ENCODE measurements at places on chromosomes 4 and X. TPM values are rescaled to one million over a fixed set of nuclear protein-coding genes. Genes with fewer than 3 reads are reported as not detected.
A peak's percentile ranks its signal among the peaks of the same experiment; 100 is the strongest.

DNA sequence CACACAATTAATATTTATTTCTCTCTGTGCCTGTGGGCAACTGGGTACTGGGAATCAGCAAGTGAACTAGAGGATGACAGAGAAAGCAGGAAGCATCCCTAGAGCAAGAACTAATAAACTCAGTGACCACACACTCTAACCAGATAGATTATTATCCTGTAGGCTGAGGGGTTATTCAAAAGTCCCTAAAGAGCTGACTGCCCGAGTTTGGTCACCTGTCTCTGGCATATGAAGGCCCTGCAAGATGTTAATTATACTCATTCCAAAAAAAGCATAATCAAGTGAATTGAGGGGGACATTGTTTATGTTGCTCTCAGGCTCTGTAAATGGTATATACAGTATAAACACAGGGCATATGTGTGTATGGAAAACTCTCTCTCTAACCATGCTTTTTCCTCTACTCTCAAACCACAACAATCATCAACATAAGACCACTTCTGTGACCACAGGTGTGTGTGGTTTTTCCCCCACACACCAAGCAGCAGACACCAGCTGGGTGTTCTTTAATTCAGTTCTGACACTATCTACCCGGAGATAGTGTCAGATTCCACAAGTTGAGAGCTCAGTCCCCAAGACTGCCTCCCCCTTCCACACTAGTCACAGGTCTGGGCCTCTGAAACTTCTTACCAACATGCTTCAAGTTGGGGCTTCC, 6.2 kb upstream of the HPSE start:
- peak; percentile 54 for DNase-seq
- H3K4me1 ChIP-seq, result peaks cover 16% of the 10 kb centered on the region
- peaks cover 23% of the 10 kb centered on the region for H3K27me3 ChIP-seq
- H3K4me3 ChIP-seq, result peak overlapping the region; percentile 31
- peak overlapping the region; percentile 21 for H3K27ac ChIP-seq

GRCh38 chr4:174490451-174490961, 31.8 kb downstream of the HPGD start:
- no peak for DNase-seq
- H3K36me3 ChIP-seq, result peaks cover 4% of the 10 kb centered on the region
- no peaks in the 10 kb centered on the region for H3K27me3 ChIP-seq
- H3K27ac ChIP-seq, result no peak overlapping the region

- H3K27ac ChIP-seq, result no peak overlapping the region
- H3K27me3 ChIP-seq, result no peaks in the 10 kb centered on the region
Measured at GRCh38 chrX:148535639-148536038, 35.2 kb downstream of the AFF2 start.

MAGEB1 gene
- total RNA-seq, result not detected

ARHGAP6 gene
- total RNA-seq, result not detected

PROM1 gene
- total RNA-seq, result not detected

SPANXN3 gene
- not detected for total RNA-seq

- no peaks in the 10 kb centered on the region for H3K36me3 ChIP-seq
- no peaks in the 10 kb centered on the region for H3K4me1 ChIP-seq
- H3K27ac ChIP-seq, result no peak overlapping the region
- H3K27me3 ChIP-seq, result no peaks in the 10 kb centered on the region
- no peak overlapping the region for H3K4me3 ChIP-seq
- DNase-seq, result no peak
Measured at GRCh38 chrX:120726294-120726693, 96.4 kb upstream of the C1GALT1C1 start.

GRCh38 chrX:53379747-53380146, 42.7 kb downstream of the SMC1A start:
- H3K4me1 ChIP-seq, result no peaks in the 10 kb centered on the region
- H3K27ac ChIP-seq, result no peak overlapping the region
- no peak for DNase-seq
- H3K36me3 ChIP-seq, result peaks cover 60% of the 10 kb centered on the region
- no peak overlapping the region for H3K4me3 ChIP-seq

DNA sequence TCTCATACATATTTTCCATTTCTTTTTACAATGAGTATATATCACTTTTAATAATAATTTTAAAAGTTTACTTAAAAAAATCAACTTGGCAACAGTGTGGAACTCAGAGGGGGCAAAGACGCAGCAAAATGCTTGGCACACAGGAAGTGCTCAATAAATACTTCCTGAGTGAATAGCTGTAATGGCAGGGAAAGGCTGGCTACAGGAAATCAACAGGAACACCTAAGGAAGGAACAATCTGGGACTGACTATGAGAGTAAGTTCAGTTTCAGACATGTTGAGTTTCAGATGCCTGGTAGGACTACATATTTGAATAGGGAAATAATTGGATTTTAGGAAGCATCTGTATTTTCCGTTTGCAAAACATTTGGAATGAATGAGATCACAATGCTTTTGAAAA, 137.6 kb downstream of the SCLT1 start:
- H3K36me3 ChIP-seq, result peaks cover 41% of the 10 kb centered on the region
- no peak overlapping the region for H3K27ac ChIP-seq
- H3K4me3 ChIP-seq, result no peak overlapping the region
- no peak for DNase-seq
- no peaks in the 10 kb centered on the region for H3K4me1 ChIP-seq

DNA sequence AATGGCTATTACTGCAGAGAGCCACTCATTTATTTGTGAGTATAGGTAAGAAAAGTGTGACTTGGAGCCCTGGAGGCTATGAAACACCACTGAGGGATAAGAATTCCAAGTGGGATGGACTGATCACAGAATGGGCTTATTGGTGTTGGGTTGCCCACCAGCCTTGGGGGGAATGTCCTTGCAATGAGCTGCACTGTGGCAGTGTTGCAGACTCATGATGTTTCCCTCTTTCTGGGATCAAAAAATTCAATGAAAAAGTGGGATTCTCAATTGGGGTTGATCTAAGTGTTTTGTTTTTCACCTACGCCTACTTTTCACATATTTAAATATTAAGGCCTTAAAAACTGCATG, 1024.5 kb upstream of the PCDH10 start:
- no peak overlapping the region for H3K27ac ChIP-seq
- H3K36me3 ChIP-seq, result no peaks in the 10 kb centered on the region
- DNase-seq, result no peak
- no peak overlapping the region for H3K4me3 ChIP-seq
- no peaks in the 10 kb centered on the region for H3K27me3 ChIP-seq
- no peaks in the 10 kb centered on the region for H3K4me1 ChIP-seq

DNA sequence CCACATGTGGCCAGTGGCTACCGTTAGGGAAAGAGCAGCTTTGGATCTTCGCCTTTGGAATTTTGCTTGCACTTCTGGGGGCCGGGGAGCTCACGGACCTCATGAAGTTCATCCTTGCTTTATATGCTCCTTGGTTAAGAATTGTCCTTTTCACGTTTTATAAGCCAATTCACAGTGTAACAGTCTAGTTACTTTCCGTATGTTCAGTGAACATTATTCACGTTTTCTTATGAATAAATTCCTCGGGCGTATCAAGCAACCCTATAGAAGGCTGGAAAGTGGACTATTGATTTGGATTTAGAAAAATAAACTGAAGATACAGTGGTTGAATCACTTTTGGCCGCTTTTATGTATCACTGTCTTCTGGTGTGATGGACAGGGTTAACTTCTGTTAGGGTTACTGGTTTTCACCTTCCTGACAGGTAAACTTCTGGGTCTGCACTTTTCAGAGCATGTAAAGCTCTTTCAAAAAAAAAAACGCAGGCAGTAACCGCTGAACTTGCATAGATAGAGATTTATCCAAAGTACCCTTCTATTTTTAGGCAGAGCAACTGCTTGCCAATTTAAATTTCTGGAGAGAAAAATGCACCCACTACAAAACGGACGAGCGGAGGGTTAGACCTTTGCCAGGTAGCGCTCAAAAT, 569 bp upstream of the PDLIM5 start:
- H3K27me3 ChIP-seq, result peaks cover 25% of the 10 kb centered on the region
- DNase-seq, result no peak
- H3K4me3 ChIP-seq, result peak overlapping the region; percentile 75
- no peak overlapping the region for H3K27ac ChIP-seq

DNA sequence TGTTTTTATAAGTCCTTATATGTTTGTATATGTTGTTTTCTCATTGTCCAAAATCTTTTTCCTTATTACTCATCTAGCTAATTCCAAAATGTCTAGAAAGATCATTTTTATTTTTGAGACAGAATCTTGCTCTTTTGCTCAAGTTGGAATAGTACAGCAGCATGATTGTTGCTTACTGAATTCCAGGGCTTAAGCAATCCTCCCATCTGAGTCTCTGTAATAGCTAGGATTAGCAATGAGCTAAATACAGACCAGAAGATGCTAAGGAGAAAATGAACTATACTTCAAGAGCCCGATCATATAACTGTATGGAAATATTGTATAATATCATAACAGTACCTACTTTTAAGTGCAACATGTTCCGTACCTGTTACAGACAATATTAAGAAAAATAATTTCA, 1027.0 kb downstream of the STIM2 start:
- no peaks in the 10 kb centered on the region for H3K27me3 ChIP-seq
- DNase-seq, result no peak
- H3K27ac ChIP-seq, result no peak overlapping the region
- H3K4me1 ChIP-seq, result no peaks in the 10 kb centered on the region

- H3K27ac ChIP-seq, result no peak overlapping the region
- peaks cover 4% of the 10 kb centered on the region for H3K4me1 ChIP-seq
- DNase-seq, result no peak
- peaks cover 58% of the 10 kb centered on the region for H3K27me3 ChIP-seq
- H3K36me3 ChIP-seq, result peaks cover 2% of the 10 kb centered on the region
- H3K4me3 ChIP-seq, result no peak overlapping the region
Measured at GRCh38 chr4:173502282-173502681, 27.7 kb downstream of the HAND2 start.

GRCh38 chrX:129000018-129000417, 523.3 kb downstream of the SMARCA1 start:
- no peaks in the 10 kb centered on the region for H3K4me1 ChIP-seq
- no peaks in the 10 kb centered on the region for H3K36me3 ChIP-seq
- no peak overlapping the region for H3K27ac ChIP-seq
- H3K4me3 ChIP-seq, result no peak overlapping the region
- no peaks in the 10 kb centered on the region for H3K27me3 ChIP-seq
- DNase-seq, result no peak

- H3K4me1 ChIP-seq, result no peaks in the 10 kb centered on the region
- H3K27me3 ChIP-seq, result no peaks in the 10 kb centered on the region
- no peaks in the 10 kb centered on the region for H3K36me3 ChIP-seq
- DNase-seq, result no peak
- no peak overlapping the region for H3K27ac ChIP-seq
- H3K4me3 ChIP-seq, result no peak overlapping the region
Measured at GRCh38 chrX:7889135-7889534, 38.1 kb downstream of the PNPLA4 start.

DNA sequence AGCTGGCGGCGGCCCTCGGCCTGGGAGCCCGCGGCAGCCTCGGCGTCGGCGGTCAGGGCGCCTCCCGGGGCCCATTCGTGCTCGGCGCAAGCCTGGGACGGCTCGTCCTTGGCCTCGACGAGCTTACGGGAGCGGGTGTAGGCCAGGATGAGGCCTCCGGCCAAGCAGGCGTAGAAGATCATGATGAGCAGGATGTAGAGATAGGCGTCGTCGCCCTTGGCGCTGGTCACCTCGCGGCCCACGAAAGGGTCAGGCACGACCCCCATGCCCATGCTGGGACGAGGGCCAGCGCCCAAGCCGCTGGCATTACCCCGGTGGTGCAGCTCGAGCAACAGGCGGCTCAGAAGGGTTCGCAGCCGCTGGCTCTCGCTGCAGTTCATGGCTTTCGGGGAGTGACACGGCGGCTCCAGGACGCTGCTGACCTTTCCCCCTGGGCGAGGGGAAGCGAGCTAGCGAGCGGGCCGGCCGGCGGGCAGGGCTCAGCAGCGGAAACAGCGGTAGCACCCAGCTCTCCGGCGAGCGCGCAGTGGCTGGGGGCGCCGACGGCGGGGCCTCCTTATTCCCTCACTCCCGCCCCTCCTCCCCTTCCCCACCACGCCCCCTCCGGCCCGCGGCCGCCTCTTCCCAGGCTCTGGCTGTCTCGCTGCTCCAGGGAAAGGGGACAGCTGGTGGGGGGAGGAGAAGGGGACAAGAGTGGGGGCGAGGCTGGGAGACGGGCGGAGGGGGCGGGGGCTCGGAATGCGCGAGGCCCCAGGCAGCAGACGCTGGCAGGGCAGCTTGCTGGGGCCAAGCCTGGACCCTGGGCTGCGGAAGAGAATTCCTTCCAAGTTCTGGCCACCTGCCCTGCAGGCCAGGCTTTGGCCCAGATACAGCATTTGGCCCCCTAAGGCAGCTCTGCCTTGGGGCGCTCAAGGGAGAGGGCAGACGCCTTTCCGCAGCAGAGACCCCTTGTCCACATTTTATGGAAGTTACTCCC, at the start of gene KCNE5:
TSS of gene KCNE5 (minus strand) at position 532 of the 976 bp plus-strand sequence. CDS start at position 380, 152 bp downstream.
- no peak for DNase-seq
- no peak within 1 kb of the TSS for H3K27ac ChIP-seq
- H3K4me3 ChIP-seq, result no peak within 1 kb of the TSS
- H3K4me1 ChIP-seq, result peaks cover 3% of the 10 kb centered on the region
- no peaks in the 10 kb centered on the region for H3K27me3 ChIP-seq
- H3K36me3 ChIP-seq, result peaks cover 5% of the 10 kb centered on the region

DNA sequence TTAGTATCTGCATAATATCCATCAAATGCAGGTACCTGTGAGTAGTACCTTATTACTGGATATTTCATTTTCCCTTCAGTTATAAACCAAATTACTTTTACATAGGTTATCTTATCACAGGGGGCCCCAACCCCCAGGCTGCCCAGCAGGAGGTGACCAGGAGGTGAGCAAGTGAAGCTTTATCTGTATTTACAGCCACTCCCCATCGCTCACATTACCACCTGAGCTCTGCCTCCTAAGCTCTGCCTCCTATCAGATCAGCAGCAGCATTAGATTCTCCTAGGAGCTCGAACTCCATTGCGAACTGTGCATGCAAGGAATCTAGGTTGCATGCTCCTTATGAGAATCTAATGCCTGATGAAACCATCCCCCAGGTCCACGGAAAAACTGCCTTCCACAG, 6.3 kb downstream of the PRSS12 start:
- DNase-seq, result no peak
- H3K36me3 ChIP-seq, result peaks cover under 1% of the 10 kb centered on the region
- peaks cover 43% of the 10 kb centered on the region for H3K27me3 ChIP-seq
- H3K4me3 ChIP-seq, result no peak overlapping the region
- H3K27ac ChIP-seq, result no peak overlapping the region
- H3K4me1 ChIP-seq, result peaks cover 1% of the 10 kb centered on the region

Data from activated CD4-positive, alpha-beta memory T cell treated with anti-CD3 and anti-CD28 coated beads, Interleukin-2, amount 10 ng/mL, durations not matched to agents 7 days and 5 days (primary cell).